NCI-H526 (cell line): ENCODE measurements at places on chromosomes 7 and 10.

GRCh38 chr7:35468606-35469005 is 214.7 kb upstream of the TBX20 start:
- DNase-seq, result no peak

GRCh38 chr7:41134300-41135255 is 568.3 kb downstream of the INHBA start:
- DNase-seq, result no peak

DNA sequence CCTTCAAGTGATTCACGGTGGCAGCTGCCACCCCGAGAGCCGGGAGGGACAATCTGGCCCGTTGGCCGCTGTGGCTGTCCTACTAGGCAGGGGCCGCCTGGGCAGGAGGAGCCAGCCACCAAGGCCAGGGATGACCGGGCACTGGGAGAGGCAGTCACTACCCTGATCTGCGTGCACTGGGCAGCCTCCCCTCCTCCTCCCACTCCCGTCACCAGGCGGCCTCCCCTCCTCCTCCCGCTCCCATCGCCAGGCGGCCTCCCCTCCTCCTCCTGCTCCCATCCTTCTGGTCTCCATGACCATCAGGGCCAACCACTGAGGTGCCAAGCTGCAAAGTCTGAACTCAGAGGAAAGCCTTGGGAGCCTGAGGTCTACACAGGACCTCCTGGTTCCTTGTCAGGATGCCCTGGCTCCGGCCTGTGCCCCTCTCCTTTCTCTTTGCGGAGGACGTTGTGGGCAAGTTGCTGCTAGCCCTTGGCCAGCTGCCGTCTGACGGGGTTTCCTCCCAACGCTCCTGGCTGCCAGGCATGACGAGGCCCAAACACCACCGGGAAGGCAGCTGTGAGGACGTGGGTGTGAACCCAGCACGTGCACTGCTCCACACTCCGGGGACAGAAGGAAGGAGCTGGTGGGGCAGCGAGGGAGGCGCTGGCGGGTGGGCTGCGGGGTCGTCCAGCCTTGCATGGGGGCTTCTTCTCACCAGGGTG is 131.1 kb downstream of the WDR37 start:
- no peak for DNase-seq

- no peak for DNase-seq
Observed at GRCh38 chr10:60139290-60139689, 232.9 kb upstream of the CCDC6 start.

GRCh38 chr10:96831867-96832720 is at the start of gene LCOR:
TSS of gene LCOR (plus strand) at chr10:96832298. CDS start at chr10:96949058, 116,760 bp downstream.
- peak; percentile 86 for DNase-seq

DNA sequence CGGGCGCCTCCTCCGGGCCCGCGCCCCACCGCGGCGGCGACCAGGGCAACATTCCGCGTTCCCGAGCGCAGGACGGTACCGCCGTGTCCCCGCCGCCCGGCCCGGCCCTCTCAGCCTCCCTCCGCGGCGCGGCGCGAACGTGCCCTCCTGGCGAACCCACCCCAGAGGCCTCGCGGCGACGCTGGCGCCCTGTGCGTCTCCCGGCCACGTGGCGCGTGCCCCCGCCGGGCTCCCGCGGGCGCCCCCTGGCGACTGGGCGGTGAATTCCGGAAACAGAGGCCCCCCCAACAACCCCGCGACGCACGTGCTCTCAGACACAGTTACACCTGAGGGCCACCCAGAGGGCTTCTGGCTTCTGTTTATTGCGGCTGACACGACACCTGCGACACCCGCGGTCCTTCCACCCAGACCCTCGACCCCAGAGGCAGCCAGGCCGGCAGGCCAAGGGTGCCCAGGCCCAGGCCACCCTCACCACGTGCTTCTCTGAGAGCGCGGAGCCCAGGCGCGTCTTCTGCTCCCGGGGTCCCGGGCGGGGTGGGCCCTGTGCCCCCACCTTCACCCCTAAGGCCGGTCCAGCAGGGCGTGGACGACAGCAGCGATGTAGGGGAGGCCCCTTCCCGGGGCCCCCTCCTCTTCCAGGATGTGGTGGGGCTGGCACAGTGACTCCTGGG is at the start of gene SAP25:
SAP25 (minus strand) TSS at position 210 of the 671 bp plus-strand sequence; CDS start at position 52, 158 bp downstream.
- DNase-seq, result no peak

GRCh38 chr7:39709768-39710311 is 86.5 kb downstream of the RALA start:
- DNase-seq, result no peak

DNA sequence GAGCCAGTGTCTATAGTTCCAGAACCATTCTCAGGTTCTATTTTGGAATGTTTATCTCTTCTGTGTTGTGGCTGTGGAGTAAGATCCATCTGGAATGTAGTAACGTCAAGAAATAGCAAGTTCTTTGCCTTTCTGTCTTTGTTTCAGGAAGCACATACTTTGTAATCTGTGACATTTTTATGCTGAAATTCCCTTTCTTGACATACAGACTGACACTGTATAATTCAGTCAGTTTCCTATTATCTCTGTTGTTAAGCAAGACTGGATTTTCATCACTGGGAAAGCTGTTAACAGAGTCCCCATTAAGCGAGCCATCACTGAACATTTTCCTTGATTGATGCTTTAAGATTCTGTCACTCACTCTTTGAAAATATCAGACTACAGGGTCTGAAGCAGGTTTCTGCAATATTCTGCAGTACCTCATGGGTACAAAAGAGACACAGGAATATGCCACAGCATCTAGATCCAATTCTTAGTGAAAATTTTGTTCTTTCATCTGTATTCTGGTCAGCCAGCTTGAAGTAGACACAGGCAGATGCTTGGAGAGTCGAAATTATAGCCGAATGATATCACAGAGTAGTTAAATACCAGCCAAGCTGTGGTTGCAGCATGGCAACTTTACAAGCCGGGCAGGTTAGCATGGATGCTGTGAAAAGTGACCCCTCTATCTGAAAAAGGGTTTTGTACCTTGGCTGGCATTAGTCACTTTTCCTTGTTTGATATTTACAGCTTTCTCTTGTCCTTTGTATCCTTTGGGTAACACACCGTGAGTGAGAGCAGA is 62.6 kb downstream of the CACNB2 start:
- no peak for DNase-seq

GRCh38 chr7:44733708-44734481 is 14.8 kb upstream of the ZMIZ2 start:
- no peak for DNase-seq

- DNase-seq, result no peak
Observed at GRCh38 chr10:126518218-126519080, 130.2 kb upstream of the ADAM12 start.

DNA sequence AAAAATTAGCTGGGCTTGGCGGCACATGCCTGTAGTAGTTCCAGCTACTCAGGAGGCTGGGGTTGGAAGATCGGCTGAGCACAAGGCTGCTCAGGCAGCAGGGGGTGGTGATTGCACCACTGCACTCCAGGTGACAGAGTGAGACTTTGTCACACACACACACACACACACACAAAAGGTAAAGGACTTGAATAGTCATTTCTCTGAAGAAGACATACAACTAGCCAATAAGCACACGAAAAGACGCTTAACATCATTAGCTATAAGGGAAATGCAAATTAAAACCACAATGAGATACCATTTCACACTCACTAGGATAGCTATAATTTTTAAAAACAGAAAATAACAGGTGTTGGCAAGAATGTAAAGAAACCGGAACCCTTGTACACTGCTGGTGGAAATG is 48.6 kb downstream of the HIP1 start:
- no peak for DNase-seq

DNA sequence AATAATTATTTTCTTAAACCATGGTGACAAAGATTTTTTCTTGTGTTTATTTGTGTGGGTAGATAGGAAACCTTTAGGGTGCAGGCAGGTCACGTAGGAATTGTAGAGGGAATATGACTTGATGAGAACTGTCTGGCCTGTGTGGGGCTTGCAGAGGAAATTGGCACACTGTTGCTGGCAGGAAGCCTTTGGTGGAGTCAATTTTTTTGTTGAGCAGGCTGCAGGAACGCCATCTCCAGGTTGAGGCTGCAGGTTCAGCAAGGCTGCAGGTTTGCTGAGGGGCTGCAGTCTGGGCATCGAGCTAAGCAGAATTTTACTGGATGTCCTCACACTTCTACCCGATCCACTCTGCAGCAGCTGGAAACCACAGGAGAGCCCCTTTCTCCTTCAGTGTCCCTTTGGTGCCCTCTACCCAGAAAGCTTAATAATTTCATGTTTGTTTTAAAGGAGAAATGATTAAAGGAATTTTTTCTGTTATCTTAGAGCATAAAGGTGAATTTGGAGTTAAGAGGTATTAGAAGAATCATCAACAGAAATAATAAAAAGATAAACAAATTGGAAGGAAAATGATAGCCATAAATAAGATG is 37.0 kb downstream of the TBC1D12 start:
- DNase-seq, result no peak

DNA sequence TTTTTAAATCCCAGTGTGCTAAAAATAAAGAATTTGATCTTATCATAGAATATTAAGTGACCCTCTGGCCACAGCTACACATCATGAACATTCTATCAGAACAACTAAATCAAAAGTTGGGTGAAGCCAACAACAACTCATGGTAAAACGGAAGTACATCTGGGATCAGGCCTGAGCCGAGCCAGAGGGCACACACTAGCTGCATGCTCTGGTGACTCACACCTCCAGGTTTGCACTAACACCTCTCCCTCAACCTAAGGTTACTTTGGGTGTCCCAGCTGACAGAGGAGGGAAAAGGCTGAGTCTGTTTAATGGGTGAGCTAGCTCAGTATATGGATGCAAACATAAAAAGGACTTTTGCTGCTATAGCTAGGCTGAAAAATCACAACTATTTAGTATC is 281.6 kb downstream of the HGF start:
- no peak for DNase-seq

DNA sequence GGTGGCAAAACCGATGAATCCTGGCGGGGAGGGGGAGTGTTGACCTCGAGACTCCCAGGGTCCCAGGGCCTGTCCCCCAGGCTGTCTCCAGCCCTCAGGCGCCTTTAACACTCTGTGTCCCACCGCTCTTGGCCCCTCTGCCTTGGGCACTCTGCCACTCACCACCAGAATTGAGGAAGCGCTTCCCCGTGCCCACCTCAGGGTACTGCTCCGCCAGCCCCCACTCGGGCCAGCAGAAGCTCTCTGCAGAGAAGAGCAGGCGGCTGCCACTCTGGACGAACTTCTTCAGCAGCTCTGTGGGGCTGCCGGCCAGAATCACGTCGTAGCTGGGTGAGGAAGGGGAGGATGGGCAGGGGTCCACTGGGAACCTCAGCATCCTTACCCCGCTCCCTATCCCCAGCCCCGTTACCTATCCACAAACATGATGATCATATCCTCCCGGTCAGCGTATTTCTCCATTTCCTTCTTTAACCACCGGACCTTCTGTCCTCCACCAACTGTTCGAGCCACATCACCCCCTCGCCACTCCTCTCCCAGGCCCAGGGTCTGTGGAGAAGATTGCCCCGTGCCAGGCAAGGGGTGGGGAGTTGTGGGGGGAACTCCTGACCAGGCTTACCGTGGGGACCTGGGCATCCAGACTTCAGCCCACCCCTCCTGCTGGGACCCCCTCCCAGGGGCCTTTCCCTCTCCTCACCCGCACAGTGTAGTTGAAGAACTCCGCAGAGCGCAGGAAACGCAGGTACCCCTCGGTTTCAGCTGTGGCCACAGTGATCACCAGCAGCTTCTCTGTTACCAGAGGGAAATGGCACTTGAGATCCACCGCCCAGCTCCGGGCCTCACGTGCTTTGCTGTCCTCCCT is 1.2 kb downstream of the PLOD3 start:
- DNase-seq, result no peak

DNA sequence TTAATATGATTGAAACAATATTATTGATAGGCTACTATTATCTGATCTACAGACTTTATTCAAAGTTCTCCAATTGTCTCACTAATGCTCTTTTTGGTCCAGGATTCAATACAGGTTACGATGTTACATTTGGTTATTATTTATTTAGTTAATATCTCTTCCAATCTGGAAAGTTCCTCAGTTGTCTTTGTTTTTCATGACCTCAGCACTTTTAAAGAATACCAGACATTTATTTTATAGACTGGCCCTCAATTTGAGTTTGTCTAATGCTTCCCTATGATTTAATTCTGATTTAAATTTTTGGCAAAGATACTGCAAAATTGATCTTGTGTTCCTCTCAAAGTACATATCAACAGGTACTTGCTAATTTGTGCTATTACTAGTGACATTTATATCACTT is 937.4 kb downstream of the KCNMA1 start:
- no peak for DNase-seq

DNA sequence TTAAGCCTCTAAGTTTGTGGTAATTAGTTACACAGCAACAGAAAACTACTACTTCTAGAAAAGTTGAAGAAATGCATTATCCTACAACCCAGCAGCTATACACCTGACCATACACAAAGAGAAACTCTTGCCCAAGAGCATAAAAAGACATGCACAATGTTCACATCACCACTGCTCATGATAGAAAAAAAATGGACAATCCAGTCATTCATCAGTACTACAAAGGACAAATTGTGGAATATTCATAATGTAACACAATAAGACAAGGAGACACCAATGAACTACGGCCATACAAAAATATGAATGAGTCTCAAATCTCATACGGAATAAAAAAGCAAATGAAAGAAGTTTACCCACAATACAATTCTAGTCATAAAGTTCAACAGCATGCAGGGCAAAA is 87.4 kb downstream of the ZFAND4 start:
- DNase-seq, result no peak

DNA sequence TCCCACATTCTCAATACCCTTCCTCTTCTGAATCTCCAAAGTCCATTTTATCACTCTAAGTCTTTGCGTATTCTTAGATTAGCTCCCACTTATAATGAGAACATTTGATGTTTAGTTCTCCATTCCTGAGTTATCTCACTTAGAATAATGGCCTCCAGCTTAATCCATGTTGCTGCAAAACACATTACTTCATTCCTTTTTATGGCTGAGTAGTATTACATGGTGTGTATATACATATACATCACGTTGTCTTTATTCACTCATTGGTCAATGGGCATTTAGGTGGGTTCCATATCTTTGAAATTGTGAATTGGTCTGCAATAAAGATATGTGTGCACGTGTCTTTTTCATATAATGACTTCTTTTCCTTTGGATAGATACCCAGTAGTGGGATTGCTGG is 32.3 kb downstream of the GPR22 start:
- DNase-seq, result no peak

DNA sequence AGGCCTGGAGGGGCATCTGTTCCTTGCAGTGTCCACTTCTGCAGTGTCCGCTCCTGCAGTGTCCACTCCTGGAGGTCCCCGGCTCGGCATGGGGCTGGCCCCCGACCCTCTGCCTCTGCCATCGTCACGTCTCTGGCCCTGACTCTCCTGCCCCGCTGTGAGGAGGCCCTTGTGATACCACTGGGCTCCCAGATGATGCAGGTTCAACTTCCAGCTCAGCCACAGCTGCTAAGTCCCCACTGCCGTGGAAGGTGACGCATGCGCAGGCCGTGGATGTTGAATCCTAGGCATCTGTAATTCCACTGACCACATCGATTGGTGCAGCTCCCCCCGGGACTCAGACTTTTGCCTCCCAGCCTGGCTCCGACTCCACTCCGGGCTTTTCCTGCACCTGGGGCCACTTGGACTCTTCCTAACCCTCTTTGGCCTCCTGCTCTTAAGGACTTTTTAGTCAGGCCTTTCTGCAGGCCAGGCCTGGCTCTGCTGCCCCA is 95.1 kb downstream of the GLRX3 start:
- DNase-seq, result no peak

- DNase-seq, result no peak
Observed at GRCh38 chr10:109866995-109867635, 56.2 kb downstream of the XPNPEP1 start.

- DNase-seq, result no peak
Observed at GRCh38 chr7:7276161-7276560, 93.8 kb downstream of the C1GALT1 start.

- DNase-seq, result no peak
Observed at GRCh38 chr10:130737186-130737585, 574.3 kb downstream of the TCERG1L start.

GRCh38 chr10:101932183-101932582 is 88.6 kb upstream of the KCNIP2 start:
- no peak for DNase-seq
